Upper lobe of right lung (tissue), 1 donor: ENCODE measurements at places on chromosomes 12 and 14.

DNA sequence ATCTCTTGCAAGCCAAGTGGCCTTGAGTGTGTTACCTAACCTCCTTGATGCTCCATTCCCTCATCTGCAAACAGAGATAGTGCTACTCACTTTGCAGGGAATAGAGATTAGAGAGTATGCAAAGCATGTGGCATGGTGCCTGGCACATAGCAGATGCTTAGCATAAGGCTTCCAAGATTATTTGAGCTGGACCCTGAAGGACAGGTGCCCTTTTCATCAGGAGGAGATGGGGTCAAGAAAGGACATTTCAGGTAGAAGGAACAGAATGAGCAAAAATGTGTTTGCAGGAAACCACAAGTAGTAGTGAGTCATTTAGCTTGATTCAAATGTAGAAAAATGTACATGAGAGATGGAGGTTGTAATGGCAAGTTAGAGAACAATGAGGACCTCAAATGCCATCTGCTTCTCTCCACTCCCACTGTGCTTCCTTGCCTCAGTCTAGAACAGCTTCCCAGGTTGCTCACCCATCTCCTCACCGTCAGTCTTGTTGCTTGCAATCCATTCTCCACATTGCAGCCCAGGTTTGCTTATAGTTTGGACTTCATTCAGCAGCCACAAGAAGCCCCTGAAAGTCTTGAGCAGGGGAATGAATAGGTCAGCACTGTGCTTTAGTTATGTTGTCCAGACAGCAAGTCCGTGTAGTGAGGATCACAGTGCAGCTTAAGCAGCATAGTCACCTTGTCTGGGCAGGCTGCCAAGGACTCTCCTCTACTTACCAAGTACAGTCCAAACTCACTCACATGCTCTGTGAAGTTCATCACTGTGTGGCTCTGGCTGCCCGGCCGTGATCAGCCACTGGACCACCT, 536.3 kb upstream of the CCDC196 start:
- peak; percentile 73 for DNase-seq

- DNase-seq: no peak
Measured at GRCh38 chr12:59847127-59847526, 251.3 kb downstream of the SLC16A7 start.

DNA sequence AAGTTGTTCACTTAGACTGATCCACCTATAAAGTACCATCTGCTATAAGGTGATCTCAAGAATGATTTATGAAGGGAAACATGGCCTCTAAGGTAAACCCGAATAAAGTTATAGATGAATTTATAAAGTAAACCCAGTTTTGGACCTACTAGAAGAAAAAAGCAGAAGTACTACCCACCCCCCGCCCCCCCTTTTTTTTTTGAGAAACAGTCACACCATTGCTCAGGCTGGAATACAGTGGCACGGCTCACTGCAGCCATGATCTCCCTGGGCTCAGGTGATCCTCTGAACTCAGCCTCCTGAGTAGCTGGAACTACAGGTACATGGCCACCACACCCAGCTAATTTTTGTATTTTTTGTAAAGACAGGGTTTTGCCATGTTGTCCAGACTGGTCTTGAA, 3.9 kb downstream of the ENTPD5 start:
- DNase-seq: no peak

- no peak for DNase-seq
Measured at GRCh38 chr12:111953455-111953854, 59.5 kb downstream of the TMEM116 start.

DNA sequence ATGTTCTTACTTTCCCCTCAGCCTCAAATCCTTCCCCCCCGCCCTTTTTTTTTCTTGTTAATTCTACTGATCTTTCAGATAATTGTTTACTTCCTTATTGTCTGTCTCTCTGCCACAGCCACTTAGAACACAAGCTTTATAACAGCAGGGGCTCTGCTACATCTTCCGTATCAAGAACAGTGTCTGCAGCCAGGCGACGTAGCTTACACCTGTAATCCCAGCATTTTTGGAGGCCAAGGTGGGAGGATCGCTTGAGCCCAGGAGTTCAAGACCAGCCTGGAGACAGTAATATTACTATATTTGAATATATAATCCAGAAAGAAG, 5.4 kb downstream of the SOS2 start:
- no peak for DNase-seq
